Stimulated activated CD4-positive, alpha-beta T cell treated with anti-CD3 and anti-CD28 coated beads, Interleukin-12 subunit alpha, Interleukin-12 subunit beta, amount 100 ng/mL, for 24 hours (primary cell): ENCODE measurements at places on chromosomes 12 and 14.

- DNase-seq: peak; percentile 29
These were observed 2.4 kb downstream of the SINHCAF start for GRCh38 chr12:31323391-31324115.

- DNase-seq: no peak
These were observed 21.8 kb downstream of the CHST11 start for GRCh38 chr12:104478396-104479122.

DNA sequence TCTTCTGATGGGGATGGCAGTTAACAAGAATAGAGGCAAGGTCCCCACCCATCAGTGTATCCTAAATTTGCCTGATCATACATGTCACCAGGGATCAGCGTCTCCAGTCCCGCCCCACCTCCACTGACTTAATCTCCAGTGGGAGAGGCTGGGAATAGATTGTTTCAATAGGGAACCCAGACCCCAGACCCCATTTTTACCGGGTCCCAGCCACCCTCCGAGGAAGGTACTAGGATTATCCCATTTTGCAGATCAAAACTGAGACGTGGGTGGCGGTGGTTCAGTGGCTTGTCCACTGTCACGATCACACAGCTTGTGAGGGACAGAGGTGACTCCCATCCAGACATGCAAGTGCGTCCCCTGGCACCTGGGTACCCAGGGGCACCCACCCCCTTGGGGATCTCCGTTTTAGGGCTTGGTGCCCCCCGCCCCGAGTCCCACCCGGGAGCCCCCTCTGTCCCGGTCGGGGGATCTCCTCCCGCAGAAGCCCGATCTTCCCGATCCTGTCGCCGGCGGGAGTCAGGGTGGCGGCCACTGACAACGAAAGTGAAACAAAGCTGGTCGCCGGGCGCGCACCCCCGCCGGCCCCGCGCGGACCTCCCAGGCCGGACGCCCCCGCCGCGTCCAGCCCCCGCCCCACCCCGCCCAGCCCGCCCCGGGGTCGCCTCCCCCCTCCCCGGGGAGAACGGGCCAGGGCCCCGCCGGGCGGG, 523 bp downstream of the WSB2 start:
- no peak for DNase-seq

GRCh38 chr14:36313206-36313605, 7.2 kb downstream of the MBIP start:
- no peak for DNase-seq

GRCh38 chr12:66144791-66145754, 14.5 kb upstream of the LLPH start:
- DNase-seq: no peak

GRCh38 chr14:28375295-28375694, 391.3 kb upstream of the FOXG1 start:
- DNase-seq: no peak

DNA sequence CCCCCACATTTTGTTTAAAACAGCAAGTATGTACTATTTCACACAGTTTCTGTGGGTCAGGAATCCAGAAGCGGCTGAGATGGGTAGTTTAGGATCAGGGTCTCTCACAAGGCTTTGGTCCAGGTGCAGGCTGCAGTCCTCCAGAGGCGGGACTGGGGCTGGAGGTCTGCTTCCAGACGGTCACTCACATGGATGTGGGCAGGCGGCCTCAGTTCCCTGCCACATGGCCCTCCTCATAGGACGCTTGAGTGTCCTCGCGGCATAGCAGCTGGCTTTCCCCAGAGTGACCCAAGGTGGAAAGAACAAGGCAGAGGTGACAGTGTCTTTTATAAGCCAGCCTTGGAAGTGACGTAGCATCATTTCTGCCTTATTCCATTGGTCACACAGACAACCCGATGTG, 7.9 kb upstream of the C1RL start:
- no peak for DNase-seq

GRCh38 chr14:51176839-51177238, 63.2 kb upstream of the TMX1 start:
- no peak for DNase-seq

DNA sequence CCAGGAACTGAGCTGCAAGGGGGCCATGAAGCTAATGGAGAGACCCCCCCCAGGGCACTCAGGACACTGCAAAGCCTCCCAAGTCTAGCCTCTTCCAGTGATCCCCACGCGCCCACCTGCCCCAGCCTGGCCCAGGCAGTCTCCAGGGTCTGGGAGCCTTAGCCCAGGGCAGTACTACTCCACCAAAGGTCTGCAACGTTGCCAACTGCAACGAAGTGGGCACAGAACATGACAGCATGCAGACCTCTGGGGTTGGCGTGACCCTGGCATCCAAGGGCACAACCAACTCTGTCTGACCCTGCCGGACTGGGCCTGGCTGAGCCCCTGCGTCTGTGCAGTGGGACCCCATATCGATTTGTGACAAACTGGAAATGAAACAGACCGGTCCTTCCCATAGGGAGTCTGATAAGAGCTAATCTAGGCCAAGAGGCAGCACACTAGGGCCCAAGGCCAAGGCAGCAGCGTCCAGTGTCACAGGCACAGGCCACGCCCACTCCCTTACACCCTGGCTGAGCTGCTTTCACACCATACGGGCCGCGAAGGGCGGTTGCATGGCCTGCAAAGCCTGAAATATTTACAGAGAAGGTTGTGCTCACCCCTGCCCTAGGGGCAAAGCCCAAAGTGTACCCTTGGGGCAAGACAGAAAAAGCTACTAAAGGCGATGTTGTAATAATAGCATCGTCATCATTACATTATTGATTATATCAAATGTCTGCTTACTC, 76.7 kb downstream of the NCOR2 start:
- no peak for DNase-seq

DNA sequence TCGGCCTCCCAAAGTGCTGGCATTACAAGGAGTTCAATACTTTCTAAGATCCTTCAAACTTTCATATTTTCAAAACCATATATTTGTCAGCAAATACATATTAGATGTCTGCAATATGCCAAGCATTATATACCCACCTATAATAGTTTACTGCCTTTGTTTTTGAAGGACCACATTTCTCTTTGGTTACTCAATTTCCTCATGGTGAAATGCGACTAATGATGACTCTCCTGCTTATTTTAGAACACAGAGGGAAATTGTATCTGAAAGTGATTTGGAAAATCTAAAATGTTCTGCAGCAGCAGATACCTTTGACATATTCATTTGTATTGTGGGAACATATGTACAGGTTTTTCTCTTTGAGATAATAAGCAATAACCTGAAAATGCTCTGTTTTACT, 2.7 kb upstream of the CNTN1 start:
- no peak for DNase-seq

DNA sequence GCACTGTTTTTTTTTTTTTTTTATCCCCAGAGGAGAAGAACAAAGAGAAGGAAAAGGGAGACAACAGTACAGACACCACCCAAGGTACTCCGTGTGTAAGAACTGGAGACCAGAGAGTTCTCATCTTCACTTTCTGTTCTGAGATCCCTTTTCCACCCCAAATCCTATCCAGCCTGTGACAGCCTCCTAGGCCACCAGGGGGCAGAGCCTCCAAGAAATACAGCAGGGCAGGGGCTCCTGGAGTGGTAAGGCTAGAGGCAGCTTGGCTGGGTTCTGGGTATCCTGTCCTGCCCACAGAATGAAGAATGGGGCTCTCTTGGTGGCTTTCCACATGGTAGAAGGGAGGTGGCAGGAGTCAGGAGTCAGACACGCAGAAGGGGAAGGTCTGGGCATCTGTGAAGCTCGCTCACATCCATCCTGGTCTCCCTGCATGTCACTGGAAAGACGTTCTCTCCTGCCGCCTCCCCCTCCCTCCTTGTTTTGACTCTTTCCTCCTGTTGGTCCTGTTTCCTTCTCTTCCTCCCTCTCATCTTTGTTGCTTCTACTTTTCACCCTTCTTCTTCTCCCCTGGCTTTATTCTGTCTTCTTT, 12.0 kb downstream of the CLSTN3 start:
- DNase-seq: no peak

DNA sequence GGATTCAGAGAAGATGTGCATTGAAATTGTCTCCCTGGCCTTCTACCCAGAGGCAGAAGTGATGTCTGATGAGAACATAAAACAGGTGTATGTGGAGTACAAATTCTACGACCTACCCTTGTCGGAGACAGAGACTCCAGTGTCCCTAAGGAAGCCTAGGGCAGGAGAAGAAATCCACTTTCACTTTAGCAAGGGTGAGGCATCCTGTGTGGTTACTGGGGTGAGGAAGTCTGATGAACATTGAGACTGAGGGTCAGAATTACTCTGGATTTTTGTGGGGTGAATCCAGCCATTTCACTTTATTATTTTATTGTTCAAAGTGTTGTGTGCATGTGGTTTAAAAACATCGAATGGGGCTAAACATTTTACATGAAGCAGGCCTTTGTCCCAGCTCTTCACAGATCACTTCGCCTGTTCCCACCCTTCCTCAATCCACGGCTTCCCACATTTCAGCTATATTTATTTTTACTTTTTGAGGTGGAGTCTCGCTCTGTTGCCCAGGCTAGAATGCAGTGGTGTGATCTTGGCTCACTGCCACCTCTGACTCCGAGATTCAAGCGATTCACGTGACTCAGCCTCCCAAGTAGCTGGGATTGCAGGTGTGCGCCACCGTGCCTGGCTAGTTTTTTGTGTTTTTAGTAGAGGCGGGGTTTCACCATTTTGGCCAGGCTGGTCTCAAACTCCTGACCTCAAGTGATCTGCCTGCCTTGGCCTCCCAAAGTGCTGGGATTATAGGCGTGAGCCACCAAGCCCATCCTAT, 40.6 kb downstream of the SUPT16H start:
- DNase-seq: no peak

DNA sequence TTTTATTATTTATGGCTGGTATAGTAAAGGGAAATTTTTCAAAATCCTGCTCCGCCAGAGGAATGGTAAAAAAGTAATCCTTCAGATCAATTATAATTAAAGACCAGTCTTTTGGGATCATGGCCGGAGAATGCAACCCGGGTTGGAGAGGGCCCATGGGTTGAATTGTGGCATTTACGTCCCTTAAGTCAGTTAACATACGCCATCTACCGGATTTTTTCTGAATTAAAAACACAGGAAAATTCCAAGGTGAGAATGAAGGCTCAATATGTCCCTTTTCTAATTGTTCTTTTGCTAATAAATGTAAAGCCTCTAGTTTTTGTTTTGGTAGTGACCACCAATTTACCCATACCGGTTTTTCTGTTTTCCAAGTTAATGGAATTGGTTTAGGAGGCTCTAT, 602.8 kb downstream of the ALG10 start:
- no peak for DNase-seq

- DNase-seq: peak; percentile 3
These were observed 890 bp downstream of the SPTLC2 start for GRCh38 chr14:77615361-77616132.

- no peak for DNase-seq
These were observed 363.3 kb downstream of the PAWR start for GRCh38 chr12:79327465-79327864.

DNA sequence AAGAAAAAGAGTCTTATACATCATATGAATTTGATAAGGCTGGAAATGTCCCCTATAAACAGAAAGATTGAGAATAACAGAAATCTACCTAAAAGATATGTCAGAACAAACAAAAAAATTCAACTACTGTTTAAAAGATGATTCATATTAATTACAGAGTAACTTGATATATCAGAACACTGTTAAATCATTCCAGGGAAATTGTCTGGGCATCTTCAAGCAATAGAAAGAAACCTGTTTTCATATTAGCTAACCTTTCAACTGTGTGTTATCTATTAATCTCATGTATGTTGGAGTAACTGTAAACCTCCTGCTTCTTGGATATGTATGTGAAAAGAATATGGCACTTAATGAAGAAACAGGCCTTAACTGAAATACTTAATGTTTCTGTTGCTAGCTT, 96.7 kb downstream of the NUBPL start:
- DNase-seq: no peak

DNA sequence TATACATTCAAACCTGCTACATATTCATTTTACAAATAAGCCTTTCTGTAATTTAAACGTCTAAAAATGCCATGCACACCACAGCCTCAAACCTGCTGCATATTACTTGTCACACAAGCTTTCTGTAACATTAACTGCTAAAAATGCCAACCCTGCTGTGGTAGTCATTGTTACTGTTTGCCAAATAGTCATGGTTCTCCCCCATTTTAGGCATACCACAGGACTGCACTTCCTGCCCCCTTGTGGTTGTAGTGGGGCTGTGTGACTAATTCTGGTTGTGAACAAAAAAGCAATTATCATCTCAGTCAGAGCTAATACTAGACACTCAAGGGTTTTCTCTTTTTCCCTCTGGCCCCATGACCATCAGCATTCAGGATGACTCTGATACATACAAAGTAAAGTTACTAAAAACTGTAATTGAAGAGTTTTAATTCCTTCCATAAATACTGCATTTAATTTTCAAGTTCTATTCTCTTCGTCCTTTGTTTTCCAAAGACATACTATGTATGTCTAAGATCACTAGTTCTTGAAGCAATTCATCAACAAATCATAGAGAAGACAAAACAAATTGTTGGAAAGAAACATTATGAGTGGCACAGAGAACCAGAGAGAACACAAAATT, 5.7 kb upstream of the SLC35F4 start:
- no peak for DNase-seq

DNA sequence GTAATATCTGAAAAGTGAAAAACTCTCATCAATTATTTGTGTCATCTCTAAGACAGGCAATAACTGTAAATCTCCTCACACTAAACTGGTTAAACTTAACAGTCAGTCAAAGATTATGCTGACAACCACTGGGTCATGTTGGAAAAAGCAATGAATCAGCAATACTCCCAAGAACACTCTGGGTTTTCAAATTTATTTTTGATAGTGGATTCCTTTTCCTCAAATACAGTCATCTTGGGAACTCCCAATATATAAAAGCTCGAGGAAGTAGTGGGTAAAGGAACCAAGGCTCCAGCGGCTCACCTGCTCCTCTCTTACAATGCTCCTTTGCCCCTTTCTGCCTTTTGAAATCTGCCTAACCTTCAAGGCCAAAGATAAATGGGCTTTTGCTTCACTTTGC, 70.0 kb downstream of the ARMH4 start:
- no peak for DNase-seq
